ENCODE measurements at places on chromosomes 4 and X. TPM values are rescaled to one million over a fixed set of nuclear protein-coding genes. Genes with fewer than 3 reads are reported as not detected.

The GLOD5 gene
- not detected for total RNA-seq

The GPR173 gene
- 2.5 TPM for total RNA-seq

The TRAPPC2 gene
- 21.5 TPM for total RNA-seq

The RNF128 gene
- 12.6 TPM for total RNA-seq

The ZFYVE28 gene
- total RNA-seq, result 14.0 TPM

The MTMR8 gene
- 0.27 TPM for total RNA-seq

The CXCL9 gene
- not detected for total RNA-seq

The FHDC1 gene
- total RNA-seq, result 0.09 TPM

The SSX4 gene
- total RNA-seq, result not detected

The MSANTD1 gene
- 0.63 TPM for total RNA-seq

The NHSL2 gene
- 3.9 TPM for total RNA-seq

The CXCL1 gene
- total RNA-seq, result 5.2 TPM

The NOX1 gene
- total RNA-seq, result not detected

The OTUD6A gene
- not detected for total RNA-seq

All from fibroblast of the aortic adventitia (primary cell).